ENCODE measurements at places on chromosomes 16 and 17.

DNA sequence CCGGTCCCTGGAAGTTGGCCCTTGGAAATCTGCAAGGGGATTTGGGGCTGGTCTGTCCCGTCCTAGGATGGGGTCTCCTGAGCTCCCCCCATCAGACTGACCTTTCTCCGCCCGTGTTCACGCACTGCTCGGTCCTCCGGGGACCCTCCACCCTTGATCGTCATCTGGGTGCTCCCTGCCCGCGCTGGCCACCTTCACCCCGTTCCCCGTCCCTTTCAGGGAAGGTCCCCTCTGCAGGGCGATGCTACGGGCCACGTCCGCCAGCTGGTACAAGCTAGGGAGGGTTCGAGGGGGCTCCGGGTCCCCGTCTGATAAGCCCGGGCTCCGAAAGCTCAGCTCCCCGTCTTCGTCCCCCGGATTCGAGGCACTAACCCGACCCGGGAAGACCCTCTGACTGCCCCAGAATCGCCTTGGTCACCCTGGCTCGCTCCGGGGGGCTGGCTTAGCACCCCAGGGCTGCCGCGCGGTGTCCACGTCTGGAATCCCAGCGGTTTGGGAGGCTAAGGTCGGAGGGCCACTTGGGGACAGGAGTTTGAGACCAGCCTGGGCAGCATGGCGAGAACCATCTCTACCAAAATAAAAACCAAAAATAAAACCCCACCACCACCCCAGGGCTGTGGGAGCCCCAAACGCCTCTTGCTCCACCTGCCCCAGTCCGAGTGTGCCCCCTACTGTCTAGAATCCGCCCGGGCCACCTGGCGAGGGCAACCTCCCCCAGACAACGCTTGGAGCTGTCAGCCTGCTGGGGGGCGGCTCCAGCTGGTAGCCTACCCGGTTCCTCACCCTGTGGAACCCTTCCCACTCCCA lies 1.1 kb upstream of the SLC43A2 start:
- peak overlapping the region; percentile 86 for H3K27ac ChIP-seq
- peak; percentile 66 for DNase-seq
- peaks cover 15% of the 10 kb centered on the region for H3K4me1 ChIP-seq
- H3K27me3 ChIP-seq, result no peaks in the 10 kb centered on the region

GRCh38 chr17:58229881-58230280 lies 8.5 kb upstream of the LPO start:
- no peaks in the 10 kb centered on the region for H3K4me1 ChIP-seq
- DNase-seq, result no peak
- H3K36me3 ChIP-seq, result no peaks in the 10 kb centered on the region
- no peak overlapping the region for H3K27ac ChIP-seq

GRCh38 chr17:39781031-39781860 lies 43.5 kb downstream of the GRB7 start:
- DNase-seq, result no peak
- peak overlapping the region; percentile 45 for H3K4me3 ChIP-seq
- H3K27me3 ChIP-seq, result no peaks in the 10 kb centered on the region
- H3K36me3 ChIP-seq, result peaks cover 9% of the 10 kb centered on the region

- peaks cover 2% of the 10 kb centered on the region for H3K27me3 ChIP-seq
- DNase-seq, result no peak
- H3K27ac ChIP-seq, result no peak overlapping the region
- H3K4me1 ChIP-seq, result no peaks in the 10 kb centered on the region
Measured at GRCh38 chr17:69796078-69796477, 278.9 kb upstream of the KCNJ16 start.

- H3K27me3 ChIP-seq, result no peaks in the 10 kb centered on the region
- no peaks in the 10 kb centered on the region for H3K36me3 ChIP-seq
- peaks cover 52% of the 10 kb centered on the region for H3K4me1 ChIP-seq
Measured at GRCh38 chr16:30458561-30459394, 13.1 kb upstream of the SEPHS2 start.

DNA sequence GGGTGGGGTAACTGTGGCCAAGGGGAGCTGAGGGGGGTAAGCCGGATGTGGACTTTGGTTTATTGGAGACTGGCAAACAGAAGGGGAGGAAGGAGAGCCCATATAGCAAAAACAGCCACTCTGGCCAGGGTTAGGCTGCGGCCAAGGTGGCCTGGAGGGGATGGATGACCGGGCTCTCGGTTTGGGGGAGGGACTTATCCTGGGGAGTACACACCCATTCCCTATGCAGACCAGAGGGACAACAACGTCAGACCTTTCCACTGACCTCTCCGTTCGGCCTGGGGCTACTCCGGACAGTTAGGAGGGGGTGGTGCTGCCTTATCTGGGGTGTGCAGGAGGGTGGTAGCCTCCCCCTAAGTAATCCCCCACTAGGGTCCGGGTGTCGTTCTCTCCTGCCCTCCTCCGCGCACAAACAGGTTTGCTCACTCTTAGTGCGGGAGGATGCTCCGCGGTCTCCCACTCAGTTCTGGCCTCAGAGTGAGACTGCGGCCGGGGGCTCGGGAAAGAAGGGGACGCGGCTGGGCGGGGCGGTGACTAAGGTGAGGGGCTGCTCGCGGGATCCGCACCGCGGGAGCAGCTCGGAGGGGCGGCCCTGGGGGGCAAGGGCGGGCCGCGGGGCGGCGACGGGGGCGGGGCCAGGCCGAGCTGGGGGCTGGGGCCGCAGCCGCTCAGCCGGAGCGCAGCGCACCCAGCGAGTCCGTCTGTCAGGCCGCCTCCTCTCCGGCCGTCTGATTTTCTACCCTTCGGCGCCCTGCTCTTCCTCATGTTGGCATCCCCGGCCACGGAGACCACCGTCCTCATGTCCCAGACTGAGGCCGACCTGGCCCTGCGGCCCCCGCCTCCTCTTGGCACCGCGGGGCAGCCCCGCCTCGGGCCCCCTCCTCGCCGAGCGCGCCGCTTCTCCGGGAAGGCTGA lies at the start of gene WNK4:
TSS of gene WNK4 (plus strand) at position 675 of the 915 bp plus-strand sequence. CDS start at position 764, 89 bp downstream.
- DNase-seq, result no peak
- H3K27ac ChIP-seq, result no peak within 1 kb of the TSS
- H3K36me3 ChIP-seq, result peaks cover 22% of the 10 kb centered on the region
- H3K27me3 ChIP-seq, result peaks cover 35% of the 10 kb centered on the region
- peak within 1 kb of the TSS; percentile 40 for H3K4me3 ChIP-seq

- no peaks in the 10 kb centered on the region for H3K27me3 ChIP-seq
- no peak overlapping the region for H3K4me3 ChIP-seq
- peaks cover 7% of the 10 kb centered on the region for H3K4me1 ChIP-seq
- DNase-seq, result no peak
- no peak overlapping the region for H3K27ac ChIP-seq
Measured at GRCh38 chr17:69415431-69415830, 934 bp downstream of the MAP2K6 start.

DNA sequence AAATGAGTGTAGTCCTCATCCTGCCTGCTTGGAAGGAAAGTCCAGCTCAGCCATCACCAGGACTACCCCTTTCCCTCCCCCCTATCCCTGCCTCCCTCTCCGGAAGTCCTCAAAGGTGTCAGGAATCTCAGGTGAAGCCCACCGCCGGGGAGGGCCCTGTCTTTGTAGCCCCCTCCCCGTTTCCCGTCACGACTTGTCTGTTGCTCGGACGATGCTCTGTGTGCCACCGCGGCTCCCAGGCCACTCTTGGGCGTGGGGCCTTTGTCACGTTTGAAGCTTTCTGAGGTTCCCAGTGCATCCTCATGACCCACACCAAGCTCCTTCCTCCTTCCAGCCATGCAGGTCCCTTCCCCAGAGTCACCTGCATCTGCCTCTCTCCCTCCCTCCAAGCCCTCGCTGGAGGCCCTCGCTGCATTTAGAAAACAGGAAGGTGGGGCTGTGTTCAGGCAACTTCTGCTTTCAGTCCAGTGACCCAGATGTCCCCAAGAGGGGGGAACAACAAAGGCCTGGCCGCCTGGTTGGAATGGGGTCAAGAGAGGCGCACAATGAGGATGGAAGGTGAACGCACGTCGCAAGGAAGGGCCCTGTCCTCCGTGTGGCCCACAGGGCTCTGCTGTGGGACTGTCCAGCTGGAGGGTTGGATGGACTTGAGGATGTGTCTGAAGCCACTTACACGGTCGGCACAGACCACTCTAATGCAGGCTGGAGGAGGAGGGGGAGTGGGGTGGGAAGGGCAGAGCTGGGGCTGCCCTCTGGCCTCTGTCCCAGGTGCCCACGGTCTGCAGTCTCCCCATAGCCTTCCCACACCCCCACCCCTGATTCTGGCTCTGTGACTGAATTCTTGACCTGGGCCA lies 59.9 kb downstream of the OR1D5 start:
- H3K27me3 ChIP-seq, result no peaks in the 10 kb centered on the region
- peaks cover 13% of the 10 kb centered on the region for H3K36me3 ChIP-seq
- peak overlapping the region; percentile 81 for H3K27ac ChIP-seq
- peaks cover 26% of the 10 kb centered on the region for H3K4me1 ChIP-seq

DNA sequence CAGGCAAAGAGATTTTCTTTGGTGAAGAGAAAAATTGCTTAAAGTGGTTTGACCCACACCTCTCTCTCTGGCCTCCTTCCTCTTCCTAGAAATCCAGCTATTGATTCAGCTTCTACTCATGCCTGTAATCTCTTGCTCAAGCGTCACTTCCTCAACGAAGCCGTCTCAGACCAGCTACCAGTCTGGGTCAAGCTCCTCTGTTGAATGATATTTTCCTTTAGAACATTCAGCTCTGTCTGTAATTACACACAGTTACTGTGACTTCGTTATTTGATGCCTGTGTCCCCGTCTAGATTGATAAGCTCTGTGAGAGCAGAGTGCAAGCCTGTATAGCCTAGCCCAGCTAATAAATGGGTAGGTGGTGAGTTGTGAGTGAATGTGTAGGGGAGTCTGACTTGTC lies 168.5 kb downstream of the GRIN2A start:
- no peak overlapping the region for H3K4me3 ChIP-seq
- no peaks in the 10 kb centered on the region for H3K36me3 ChIP-seq
- no peak for DNase-seq

GRCh38 chr17:48915459-48916282 lies 7.5 kb downstream of the UBE2Z start:
- no peaks in the 10 kb centered on the region for H3K27me3 ChIP-seq
- no peak for DNase-seq
- peak overlapping the region; percentile 18 for H3K27ac ChIP-seq
- no peak overlapping the region for H3K4me3 ChIP-seq
- H3K4me1 ChIP-seq, result peaks cover 16% of the 10 kb centered on the region

GRCh38 chr17:31320241-31320640 lies 1.2 kb downstream of the EVI2A start:
- no peaks in the 10 kb centered on the region for H3K27me3 ChIP-seq
- H3K36me3 ChIP-seq, result peaks cover 6% of the 10 kb centered on the region

DNA sequence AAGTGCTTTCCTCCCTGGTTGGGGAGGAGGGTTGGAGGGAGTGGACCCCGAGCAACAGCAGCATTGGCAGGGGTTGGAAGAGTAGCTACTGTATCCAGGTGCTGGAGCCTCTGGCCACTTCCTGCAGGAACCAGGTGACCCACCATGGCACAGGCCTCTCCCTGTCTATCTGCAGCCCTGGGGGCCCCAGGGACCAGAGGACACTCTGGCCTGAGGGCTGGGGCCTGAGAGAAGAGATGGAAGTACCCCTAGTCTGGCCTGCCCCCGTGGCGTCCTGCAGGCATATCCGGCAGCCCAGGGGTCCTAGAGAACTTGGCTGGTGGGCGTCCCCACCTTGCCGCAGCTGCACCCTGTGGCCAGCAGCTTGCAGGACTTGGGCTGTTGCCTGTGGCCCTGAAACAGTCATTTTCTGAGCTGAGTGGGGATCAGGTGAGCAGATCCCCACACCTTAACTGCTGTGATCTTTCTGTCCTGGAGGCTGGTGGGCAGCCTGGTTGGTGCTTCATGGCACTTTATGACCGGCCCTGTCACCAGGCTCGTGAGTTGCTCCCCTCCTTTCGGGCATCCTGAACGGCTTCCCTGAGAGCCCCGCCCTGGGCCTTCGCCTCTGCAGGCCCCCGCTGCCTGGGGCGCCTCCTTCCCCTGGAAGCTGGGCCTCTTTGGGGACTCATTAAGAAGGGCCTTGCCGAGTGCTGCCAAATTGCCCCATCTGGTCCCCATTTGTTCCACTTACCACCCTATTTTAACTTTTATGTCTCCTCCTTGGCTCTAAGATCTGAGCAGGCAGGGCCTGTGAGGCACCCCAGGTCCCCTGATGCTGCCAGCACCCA lies 298.6 kb downstream of the SEC14L1 start:
- no peak for DNase-seq
- H3K27ac ChIP-seq, result peak overlapping the region; percentile 99
- H3K36me3 ChIP-seq, result no peaks in the 10 kb centered on the region
- H3K27me3 ChIP-seq, result no peaks in the 10 kb centered on the region
- peaks cover 100% of the 10 kb centered on the region for H3K4me1 ChIP-seq
- peak overlapping the region; percentile 65 for H3K4me3 ChIP-seq

- no peaks in the 10 kb centered on the region for H3K36me3 ChIP-seq
- peaks cover 45% of the 10 kb centered on the region for H3K4me1 ChIP-seq
- H3K27me3 ChIP-seq, result no peaks in the 10 kb centered on the region
- H3K4me3 ChIP-seq, result no peak overlapping the region
Measured at GRCh38 chr17:29582254-29582765, 7.1 kb downstream of the GIT1 start.

DNA sequence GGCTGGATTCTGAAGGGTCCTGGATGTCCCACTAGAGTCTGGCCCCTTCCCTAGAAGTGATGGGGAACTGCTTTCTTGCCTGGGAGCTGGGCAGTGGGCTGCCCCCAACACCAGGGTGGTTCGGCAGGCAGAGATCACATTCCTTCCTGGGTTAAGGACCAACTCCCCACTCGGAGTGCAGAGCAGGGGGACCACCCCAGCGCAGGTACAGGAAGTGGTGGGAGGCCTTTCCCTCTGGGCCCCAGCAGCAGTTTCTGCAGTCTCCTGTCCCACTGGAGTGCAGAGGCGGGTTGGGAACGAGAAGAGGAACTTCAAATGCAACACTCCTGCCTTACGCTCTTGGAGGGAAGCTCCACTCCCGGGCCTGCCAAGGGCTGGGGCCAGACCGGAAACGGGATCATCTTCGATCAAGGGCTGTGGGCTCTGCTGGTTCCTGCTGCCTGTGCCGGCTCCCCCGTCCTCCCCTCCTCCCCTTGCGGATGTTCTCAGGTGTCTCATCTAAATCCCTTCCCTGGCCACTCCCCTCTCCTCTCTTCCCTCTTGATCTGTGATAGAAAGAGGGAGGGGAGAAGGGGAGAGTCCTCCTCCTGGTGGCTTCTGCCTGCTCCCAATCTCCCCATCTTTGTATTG lies 9.0 kb upstream of the NGFR start:
- H3K4me3 ChIP-seq, result no peak overlapping the region
- DNase-seq, result no peak
- no peaks in the 10 kb centered on the region for H3K36me3 ChIP-seq
- H3K27me3 ChIP-seq, result peaks cover 43% of the 10 kb centered on the region

DNA sequence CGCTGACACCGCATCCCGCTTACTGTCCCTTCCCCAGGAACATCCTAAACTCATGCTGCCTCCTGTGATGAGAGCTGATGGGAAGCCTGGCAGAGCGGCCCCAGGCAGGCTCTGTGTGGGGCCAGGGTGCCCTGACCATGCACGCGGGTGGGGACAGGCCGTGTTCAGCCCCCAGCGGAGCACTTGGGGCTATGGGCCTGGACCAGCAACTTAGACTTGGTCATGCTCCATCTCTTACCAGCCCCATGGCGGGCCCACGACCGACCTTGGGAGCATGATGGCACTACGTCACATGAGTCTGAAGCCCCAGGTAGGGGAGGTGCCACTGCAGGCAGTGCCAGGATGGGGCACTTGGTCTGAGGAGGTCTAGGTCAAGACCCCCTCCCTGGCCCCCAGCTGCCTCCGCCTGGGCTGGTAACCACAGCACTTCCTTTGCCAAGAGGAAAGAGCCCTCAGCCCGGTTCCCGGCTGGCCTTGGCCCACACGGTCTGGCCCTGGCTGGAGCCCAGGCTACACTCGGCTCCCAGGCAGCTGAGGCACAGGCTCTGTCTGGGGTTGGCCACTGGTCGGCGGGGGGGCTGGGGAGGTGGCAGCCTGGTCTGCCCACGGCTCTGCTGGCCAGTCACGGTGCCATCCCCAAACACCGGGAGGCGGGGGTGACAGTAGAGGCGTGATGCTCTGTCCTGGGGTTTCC lies 25.7 kb downstream of the BAHCC1 start:
- no peaks in the 10 kb centered on the region for H3K4me1 ChIP-seq
- no peaks in the 10 kb centered on the region for H3K36me3 ChIP-seq
- no peaks in the 10 kb centered on the region for H3K27me3 ChIP-seq
- H3K27ac ChIP-seq, result no peak overlapping the region
- DNase-seq, result no peak

All from naive thymus-derived CD8-positive, alpha-beta T cell (primary cell).